ENCODE measurements at places on chromosomes 16 and 17.

GRCh38 chr16:79508294-79508693, 92.2 kb downstream of the MAF start:
- no peak for DNase-seq

GRCh38 chr17:774313-774584, 7.8 kb downstream of the GLOD4 start:
- DNase-seq, result no peak

- no peak for DNase-seq
Measured at GRCh38 chr17:35912942-35913341, 17.6 kb downstream of the RDM1 start.

GRCh38 chr17:51184124-51184523, 17.9 kb downstream of the NME2 start:
- DNase-seq, result no peak

DNA sequence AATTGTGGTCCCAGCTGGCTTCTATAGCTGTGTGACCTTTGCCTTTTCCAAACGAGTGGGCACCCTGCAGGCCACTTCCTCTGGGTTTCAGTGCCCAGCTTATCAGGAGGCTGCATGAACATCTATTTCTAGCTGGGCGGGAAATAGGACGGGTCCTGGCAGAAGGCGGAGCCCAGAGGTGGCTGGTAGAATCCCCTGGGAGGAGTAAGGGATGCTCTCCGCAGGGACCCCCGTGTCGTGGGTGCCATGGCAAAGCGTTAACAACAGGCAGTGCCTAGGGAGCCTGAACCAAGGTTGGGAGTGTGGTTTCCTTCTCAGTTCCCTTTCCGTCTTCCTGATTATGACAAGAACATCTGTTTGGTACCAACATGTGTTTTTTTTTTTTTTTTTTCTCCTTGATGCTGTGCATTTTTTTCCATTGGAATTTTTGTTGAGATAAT, 58.2 kb downstream of the PLCG2 start:
- DNase-seq, result no peak

- DNase-seq, result no peak
Measured at GRCh38 chr16:52584354-52585320, 37.7 kb upstream of the TOX3 start.

GRCh38 chr17:39115135-39115534, 36.3 kb downstream of the PLXDC1 start:
- DNase-seq, result no peak

GRCh38 chr16:84058664-84059063, 16.1 kb upstream of the SLC38A8 start:
- DNase-seq, result no peak

GRCh38 chr17:74525781-74526288, 5.4 kb downstream of the CD300LB start:
- no peak for DNase-seq

- no peak for DNase-seq
Measured at GRCh38 chr16:65947951-65948350, 418.5 kb upstream of the CDH5 start.

DNA sequence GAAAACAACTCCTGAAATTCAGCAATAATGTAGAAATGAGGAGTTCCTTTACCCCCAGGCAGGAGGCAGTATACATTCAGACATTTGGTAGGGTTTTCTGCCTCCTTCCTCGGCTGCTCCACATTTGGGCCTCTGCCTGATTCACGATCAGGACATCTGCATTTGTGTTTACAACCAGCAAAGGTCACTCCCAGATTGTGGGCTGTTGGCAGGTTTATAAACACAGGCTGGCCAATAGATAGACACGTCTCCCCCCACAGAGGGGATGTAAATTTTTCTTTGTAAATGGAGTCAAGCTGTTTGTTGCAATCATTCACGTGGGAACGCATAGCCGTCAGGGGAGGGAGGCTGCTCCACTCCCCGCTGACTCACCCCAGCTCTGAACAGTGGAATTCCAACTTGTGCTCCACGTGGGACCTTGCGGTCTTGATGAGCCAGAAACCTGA, 252.1 kb upstream of the N4BP1 start:
- no peak for DNase-seq

DNA sequence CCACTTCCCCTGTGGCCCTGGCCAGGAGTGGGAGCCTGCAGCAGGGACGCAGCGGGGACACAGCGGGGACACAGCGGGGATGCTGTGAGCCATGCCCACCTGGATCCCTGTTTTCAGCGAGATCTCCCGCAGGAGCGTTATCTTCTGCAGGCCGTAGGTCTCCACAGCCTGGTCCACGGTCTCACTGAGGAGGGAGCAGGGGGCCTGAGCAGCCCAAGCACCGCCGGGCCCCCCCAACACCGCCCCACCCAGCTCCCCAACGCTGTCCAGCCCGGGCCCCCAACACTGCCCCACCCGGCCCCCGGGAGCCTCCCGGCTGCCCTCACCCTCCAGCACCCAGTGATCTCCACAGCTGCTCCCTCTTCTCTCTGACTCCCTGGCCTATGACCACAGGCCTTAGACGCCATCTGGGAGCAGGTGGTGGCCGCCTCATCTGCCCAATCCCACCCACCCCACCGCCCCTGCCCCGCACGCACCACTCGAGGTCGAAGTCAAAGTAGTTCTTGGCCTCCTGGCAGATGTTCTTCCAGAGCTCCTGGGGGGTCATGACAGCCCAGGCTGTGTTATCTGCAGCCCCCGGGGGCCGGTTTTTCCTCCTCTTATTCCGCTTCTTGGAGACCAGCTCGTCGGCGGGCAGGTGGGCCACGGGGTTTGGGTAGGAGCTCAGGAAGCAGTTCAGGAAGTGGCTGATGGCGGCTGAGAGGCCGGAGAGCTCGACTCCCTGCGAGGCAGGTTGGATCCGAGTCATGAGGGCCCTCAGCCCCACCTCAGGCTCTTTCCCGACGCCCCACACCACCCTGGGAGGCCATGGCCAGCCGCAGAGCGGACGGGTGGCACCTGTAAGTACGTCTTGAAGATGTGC, 17.0 kb downstream of the CLUH start:
- DNase-seq, result no peak

- no peak for DNase-seq
Measured at GRCh38 chr16:84141143-84141670, 3.8 kb downstream of the HSDL1 start.

- DNase-seq, result no peak
Measured at GRCh38 chr16:4958510-4959438, 644 bp downstream of the SEC14L5 start.
